ENCODE measurements at places on chromosomes 11 and 22.

DNA sequence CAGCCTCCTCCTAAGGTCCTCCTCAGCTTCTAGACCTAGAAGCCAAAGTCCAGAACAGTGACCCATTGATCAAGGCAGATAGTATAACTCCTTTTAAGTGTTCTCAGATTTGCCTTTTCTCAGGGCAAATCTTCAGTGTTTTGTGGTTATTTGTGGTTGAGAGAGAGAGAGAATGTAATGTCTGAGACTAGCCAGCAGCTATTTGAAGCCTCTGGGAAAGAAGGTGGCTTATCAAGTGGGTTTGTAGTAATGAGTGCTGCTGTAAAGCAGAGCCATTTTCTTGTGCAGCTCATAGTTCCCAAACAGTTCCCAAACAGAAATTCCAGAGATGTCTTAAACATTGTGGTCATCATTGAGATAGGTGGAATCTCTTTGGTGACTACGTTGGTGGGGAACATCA lies 89.5 kb downstream of the RNF169 start:
- no peak for DNase-seq

DNA sequence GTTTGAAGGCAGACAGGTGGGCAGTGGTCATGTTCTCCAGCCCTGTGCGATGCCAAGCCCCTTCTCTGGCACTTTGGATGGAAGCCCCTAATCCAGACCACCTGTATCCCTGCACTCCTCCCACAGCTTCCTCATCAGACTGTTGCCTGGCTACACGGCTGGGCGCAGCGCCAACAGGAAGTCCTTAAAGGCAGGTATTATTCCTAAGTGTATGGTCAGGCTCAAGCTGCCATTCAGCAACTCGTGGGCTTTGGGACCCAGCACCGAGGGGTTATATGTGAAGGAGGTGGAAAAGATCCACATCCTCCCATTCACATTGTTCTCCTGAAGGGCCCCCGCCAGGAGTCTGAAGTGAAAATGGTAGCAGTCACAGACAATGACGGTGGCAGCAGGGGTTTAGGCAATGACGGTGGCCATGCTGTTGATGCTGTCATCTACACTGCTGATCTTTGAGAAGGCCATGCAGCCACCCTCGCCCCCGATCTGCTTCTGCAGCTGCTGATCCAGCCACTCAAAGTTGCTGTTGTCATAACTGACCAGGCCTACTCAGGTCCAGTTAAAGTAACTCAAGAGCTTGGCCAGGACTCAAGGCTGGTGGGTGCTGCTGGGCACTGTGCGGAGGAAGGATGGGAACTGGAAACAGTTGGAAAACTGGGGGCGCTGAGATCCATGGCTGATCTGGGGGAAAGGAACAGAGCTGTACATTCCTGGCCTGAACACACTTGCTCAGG lies 27.7 kb downstream of the OR6Q1 start:
- DNase-seq = no peak

- DNase-seq = no peak
Observed at GRCh38 chr11:46504817-46505613, 88.8 kb downstream of the AMBRA1 start.

- no peak for DNase-seq
Observed at GRCh38 chr11:75223954-75224643, 16.5 kb upstream of the TPBGL start.

All from hypothalamus (tissue), 51 donors.